ENCODE measurements at places on chromosomes 2 and 18.

GRCh38 chr2:143128681-143129580 is at the start of gene ARHGAP15:
Gene ARHGAP15, plus strand, starts transcription at chr2:143129419.
- peak; percentile 37 for DNase-seq

GRCh38 chr18:3703732-3704176 is 253.8 kb downstream of the TGIF1 start:
- no peak for DNase-seq

DNA sequence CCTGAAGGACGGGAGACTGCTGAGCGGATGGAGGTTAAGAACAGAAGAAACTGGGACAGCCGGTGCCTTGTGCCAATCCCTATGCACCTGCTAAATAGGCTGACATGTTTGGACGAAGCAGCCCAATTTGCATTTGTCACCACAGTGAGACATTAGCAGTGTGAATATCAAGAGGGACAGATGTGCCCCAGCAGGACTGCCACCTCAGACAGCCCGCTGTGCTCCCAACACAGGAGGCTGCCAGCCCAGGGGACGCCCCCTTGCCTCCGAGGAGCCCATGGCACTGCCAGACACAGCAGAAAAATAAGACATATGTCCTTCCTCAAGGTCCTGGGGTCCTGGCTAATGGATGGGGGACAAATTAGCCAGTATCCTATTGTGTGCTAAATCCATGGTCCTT is 306.7 kb upstream of the POU3F3 start:
- no peak for DNase-seq

DNA sequence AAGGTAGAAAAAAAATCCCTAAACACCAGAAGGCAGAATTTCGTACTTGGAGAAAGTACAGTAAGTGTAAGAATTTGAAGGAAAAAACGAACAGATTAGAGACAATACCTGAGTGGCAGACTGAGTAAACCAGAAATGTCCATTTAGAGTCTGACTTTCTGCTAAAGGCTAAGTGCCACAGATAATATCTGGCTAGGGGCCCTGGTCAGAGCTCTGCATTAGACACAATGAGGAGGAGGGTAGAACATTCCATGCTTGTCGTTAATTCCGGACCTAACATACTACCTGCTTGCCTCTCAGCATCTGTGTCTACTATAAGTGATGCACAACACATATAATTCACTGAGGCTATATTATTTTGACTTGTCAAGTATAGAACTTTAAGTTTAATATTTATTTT is 18.1 kb downstream of the SEPTIN10 start:
- no peak for DNase-seq

DNA sequence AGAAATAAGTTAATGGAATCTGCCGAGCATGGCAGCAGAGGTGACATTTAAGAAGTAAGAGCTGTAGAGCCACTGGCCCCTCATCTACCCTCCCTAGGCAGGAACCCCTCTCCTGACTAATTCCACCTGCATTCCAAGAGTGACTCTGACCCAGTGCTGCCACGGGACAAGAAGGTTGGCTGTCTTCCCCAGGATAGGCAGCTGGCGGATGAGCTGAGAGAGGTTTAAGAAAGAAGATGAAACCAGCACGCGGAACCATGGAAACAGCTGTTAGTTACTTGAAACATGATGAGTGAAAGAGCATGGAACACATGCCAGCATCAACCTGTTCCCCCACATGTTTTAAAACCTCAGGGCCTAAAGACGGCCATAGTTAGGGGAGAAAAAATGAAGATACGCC is 74.1 kb downstream of the RND3 start:
- no peak for DNase-seq

DNA sequence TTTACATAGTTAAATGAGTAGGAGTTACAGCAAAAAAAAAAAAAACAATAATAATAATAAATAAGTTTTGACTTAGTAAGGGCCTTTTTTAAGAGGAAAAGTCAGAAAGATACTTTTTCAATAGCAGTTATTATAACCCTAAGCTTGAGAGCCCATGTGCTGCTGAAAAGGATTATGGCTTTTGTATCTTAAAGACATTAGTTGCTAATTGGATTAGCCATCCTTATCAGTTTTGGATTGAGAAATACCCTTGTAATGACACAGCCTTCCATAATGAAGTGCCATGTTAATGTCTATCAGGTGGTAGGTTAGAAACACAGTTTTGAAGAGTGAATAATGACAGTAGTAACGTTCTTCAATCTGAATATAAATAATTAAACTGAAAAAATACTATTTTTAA is 554.0 kb downstream of the RIT2 start:
- no peak for DNase-seq

DNA sequence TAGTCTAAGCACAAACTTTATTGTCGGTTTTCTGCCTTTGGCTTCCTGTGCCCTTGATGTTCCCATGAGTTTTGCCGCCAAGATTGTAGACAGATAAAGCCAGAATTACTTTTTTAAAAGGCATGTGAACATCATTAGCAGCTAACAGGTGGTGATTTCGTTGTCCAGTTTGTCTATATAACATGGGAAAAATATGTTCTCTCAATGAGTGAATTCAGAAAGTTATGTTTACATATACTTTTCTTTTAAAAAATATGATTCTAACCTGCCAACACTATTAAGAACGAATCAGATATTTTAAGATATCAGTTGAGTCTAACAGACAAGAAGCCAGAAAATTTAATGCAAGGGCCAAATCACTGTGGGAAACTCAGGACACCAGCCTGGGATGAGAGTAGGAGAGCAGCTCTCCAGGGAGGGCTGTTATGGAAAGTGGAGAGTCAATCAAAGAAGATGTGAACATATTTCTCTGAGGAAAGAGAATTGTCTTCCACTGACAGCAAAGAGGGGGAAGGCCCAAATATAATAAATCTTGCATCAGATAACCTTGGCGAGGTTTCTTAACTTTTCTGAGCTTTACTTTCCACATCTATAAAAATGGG is 311.3 kb downstream of the ARHGAP15 start:
- DNase-seq, result no peak

DNA sequence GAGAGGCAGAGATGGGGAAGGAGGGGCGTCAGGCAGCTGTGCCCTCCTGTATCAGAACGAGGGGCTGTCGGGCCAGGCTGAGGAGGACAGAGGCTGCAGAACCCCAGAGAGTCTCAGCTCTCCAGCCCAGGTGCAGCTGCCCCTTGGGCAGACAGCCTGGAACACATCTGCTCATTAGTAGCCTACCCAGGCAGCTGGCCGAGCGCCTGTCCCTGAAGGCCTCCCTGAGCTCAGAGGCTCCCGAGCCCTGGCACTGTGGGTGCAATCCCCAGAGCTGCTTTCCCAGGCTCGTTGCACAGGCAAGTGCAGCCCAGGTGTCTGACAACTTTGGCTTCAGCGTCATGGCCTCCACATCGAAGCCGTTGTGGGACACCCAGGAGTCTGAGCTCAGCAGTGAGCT is 13.1 kb upstream of the TMEM185B start:
- no peak for DNase-seq

DNA sequence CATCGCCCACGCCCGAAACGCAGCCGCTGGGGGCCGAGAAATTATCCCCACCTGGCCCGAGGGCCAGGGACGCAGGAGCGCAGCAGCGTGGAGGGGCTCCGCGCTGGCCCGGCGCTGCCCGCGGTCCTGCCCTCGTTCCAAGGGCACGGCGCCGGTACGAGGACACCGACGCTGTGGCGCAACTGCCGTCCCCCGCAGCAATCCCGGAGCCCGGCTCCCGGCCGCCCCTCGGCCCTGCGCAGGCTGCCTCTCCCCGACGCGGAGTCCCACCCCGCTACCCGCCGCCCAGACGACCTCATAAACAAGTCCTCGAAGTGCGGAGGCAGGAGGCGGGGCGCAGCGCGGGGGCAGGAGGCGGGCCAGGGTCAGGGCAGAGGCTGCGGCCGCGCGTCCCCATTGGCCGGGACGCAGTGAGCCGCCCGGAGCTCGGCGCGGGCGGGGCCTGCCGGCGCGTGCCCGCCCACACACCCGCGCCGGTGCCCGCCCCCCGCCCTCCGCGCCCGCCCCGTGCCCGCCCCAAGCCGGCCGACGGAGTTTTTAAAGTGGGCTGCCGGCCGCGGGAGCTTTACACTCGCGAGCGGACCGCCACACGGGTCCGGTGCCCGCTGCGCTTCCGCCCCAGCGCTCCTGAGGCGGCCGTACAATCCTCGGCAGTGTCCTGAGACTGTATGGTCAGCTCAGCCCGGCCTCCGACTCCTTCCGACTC is at the start of gene EPAS1:
EPAS1 (plus strand) TSS at position 568 of the 706 bp plus-strand sequence. CDS start 505 bp downstream, outside the sequence.
- peak; percentile 68 for DNase-seq

DNA sequence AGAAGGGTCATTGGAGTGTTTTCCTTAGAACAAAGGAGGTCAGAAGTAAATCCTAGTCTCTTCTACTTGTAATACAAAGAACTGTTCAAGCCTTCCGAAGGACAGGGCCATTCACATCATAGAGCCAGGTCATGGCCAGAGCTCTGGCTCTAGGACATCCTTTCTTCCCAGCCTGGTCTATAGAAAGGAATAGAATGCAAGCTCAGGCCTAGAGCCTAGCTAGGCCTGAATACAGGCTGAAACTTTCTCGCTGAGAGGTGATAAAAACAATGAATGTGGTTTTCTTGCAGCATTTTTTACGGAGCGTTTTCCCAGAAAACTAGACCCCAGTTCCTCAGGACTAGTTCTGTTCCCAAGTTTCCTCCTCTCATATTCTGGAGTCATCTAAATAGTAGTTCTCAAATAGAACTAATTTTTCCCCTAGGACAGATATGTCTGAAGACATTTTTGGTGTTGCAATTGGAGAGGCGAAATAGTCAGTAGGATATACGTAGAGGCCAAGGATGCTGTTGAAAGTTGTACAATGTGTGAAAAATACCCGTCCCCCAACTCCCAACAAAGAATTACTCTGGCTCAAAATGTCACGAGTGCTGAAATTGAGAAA is 6.8 kb downstream of the UGT1A6 start:
- DNase-seq, result no peak

GRCh38 chr2:8704906-8705305 is 23.1 kb downstream of the ID2 start:
- DNase-seq, result no peak

- no peak for DNase-seq
These were observed 20.9 kb downstream of the KCNG2 start for GRCh38 chr18:79818631-79819030.

DNA sequence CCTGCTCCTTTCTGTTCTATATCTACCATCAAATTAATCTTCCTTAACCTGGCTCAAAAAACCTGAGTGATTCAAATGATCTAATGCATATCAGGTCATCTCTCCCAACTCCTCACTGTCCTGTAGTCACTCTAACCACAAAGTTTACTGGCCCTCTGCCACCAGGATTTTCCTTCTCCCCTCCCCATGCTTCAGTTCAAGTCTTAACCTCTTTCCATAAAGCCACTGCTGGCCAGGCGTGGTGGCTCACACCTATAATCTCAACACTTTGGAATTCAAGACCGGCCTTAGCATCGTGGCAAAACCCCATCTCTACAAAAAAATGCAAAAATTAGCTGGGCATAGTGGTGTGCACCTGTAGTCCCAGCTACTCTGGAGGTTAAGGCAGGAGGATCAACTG is 7.5 kb upstream of the SP3 start:
- no peak for DNase-seq

- DNase-seq, result no peak
These were observed 390.1 kb upstream of the TRIB2 start for GRCh38 chr2:12326449-12327190.

- DNase-seq, result no peak
These were observed 198.3 kb downstream of the MGAT5 start for GRCh38 chr2:134452042-134452733.

DNA sequence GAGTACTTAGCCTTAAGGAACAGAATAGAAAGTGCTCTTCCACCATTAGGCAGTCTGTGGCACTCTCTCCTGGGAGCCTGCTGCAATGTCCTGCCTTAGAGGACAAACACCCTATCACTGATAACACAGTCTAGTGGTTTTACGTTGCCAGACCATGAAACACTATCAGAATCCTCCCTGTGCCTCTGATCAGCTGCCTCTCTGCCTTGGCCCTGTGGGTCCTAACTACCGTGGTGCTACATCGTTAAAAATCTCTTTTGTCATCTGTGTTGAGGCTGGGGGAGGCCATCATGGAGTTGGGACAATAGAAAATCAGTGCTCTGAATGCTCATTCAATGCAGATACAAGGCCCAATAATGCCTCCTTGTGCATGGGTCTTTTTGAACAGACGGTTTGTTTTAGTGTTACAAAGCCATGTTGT is 11.9 kb upstream of the APCDD1 start:
- DNase-seq, result no peak

DNA sequence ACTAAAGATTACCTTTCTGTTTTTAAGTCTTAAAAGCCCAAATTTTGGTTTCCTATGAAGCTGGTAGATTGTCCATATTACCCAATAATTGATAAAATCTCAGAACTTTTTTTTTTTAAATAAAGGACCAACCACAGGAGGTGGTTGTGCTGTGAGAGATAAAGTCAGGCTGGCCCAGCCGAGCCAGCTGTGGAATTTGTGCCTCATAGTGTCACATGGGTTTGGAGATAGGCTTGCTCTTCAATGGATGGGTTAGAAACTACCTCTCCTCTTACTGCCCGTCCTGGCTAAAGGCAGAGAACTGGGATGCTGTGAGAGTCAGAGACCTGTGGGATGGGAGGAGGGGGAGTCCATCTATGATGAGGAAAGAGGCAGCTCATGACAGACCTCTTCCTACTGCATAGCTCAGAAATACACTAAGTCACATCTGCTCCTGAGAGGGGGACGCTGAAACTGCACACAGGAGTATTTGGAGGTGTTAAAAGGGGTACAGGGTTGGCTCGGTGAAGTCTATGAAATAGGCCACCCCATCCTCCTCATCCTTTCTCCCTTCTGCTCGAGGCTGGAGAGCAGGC is 99.7 kb upstream of the MGAT4A start:
- DNase-seq, result no peak

DNA sequence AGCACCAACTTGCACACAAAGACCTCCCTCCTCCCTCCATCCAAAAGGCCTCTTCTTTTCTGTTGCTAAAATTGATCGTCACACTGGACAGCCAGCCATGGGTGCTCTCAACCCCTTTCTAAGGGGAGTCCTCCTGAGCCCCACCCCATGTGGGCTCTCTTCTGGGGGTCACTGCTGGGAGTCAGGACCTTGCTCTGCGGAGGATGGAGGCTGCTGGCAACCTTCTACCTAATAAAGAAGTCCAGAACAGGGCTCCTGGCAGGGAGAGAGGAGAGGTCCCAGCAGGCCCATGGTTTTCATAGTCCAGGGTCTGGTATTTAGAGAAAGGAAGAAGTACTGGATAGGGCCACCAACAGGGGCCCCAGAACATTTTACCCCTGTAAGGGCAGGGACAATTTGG is 67.6 kb upstream of the OTOS start:
- no peak for DNase-seq
